Hepatocyte (in vitro differentiated cells): ENCODE measurements at places on chromosomes 6 and 20. TPM values are rescaled to one million over a fixed set of nuclear protein-coding genes. Genes with fewer than 3 reads are reported as not detected.

DNA sequence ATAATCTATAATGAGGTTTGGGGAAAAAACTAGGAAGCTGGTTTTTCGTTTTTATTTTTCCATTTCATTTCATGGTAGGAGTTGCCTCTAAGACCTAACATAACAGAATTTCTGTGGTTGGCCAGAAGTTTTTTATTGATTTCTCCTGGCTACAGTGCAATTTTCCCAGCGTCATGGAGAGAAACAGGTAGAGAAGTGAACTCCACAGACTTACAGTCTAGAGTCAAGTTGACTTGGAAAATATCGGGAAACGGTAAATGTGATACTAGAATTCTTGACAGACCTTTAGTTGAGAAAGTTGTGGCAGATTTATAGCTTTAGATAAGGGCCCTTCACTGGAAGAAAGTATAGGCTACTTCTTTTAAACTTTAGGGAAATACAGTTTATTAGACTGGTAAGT, 238.3 kb downstream of the DOK5 start:
- H3K27ac ChIP-seq, result no peak overlapping the region
- DNase-seq, result no peak
- H3K36me3 ChIP-seq, result no peaks in the 10 kb centered on the region

GRCh38 chr6:112311950-112312547, 35.1 kb upstream of the RFPL4B start:
- H3K27ac ChIP-seq, result no peak overlapping the region
- peak; percentile 41 for DNase-seq
- no peaks in the 10 kb centered on the region for H3K27me3 ChIP-seq
- no peaks in the 10 kb centered on the region for H3K4me1 ChIP-seq
- no peaks in the 10 kb centered on the region for H3K36me3 ChIP-seq

DNA sequence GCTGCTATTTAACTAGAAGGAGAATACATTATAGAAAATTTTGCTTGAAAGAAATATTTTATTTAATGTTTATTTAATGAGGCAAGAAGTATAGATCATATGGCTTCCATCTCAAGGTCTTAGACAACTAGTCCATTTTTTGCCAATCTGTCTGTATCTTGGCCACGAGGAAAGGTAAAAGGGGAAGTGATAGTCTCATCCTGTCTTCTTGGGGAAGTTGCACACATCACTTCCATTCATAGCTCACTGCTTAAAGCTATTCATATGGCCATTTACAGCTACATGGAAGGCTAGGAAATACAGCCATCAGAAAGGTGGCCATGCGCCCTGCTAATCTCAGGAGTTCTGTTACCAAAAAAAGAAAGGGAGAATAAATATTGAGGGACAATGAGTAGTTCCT, 50.8 kb downstream of the METTL24 start:
- no peak for DNase-seq
- no peak overlapping the region for H3K27ac ChIP-seq
- no peaks in the 10 kb centered on the region for H3K27me3 ChIP-seq
- no peaks in the 10 kb centered on the region for H3K4me1 ChIP-seq
- no peaks in the 10 kb centered on the region for H3K36me3 ChIP-seq

- H3K27me3 ChIP-seq, result no peaks in the 10 kb centered on the region
- H3K27ac ChIP-seq, result no peak overlapping the region
- no peak overlapping the region for H3K4me3 ChIP-seq
- DNase-seq, result no peak
- no peaks in the 10 kb centered on the region for H3K4me1 ChIP-seq
These were observed 18.7 kb upstream of the CTAGE9 start for GRCh38 chr6:131729550-131729949.

Gene SERAC1
- 10.9 and 15.2 TPM in 2 replicates for total RNA-seq
